ENCODE measurements at places on chromosomes 11 and 22.

DNA sequence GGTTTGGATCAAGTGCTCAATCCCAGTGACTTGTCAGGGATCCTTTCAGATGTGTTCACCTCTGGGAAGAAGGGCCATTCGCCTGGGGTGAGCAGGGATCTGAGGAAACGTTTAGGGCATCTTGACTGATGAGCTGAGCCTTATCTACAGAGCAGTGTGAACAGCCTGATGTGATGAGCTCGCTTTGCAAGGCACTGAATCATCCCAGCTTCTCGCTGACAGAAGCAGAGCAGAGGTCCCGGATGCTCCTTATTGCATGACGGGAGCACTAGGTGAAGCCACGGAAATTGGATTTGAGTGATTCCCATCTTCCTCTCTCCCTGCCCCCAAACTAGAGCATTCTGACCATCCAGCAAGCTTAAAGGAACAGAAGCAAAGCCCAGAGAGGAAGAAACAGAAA is 46.5 kb downstream of the SEZ6L start:
- DNase-seq: no peak

- DNase-seq: no peak
Measured at GRCh38 chr11:856397-856796, 13.7 kb downstream of the TSPAN4 start.

GRCh38 chr11:61145228-61146005 is 15.8 kb downstream of the VPS37C start:
- no peak for DNase-seq

DNA sequence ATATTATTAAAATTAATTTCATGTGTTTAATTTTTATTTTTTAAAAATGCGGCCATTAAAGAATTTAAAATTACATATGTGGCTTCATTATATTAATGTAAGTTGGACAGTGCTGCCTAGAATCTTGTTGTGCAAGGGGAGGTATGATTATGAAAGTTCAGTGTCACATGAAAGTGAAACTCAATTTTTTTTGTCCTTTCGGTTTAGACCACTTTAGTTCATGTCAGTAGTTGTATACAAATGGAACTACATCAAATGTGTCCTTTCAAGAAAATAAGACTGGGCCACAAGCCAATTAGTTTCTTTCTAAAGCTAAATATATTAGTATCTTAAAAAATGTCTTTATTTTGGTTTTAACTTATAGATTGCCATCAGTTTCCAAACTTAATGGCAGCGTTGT is 35.7 kb downstream of the TBCEL start:
- DNase-seq: no peak

- DNase-seq: no peak
Measured at GRCh38 chr11:62505059-62505439, 41.6 kb downstream of the AHNAK start.

DNA sequence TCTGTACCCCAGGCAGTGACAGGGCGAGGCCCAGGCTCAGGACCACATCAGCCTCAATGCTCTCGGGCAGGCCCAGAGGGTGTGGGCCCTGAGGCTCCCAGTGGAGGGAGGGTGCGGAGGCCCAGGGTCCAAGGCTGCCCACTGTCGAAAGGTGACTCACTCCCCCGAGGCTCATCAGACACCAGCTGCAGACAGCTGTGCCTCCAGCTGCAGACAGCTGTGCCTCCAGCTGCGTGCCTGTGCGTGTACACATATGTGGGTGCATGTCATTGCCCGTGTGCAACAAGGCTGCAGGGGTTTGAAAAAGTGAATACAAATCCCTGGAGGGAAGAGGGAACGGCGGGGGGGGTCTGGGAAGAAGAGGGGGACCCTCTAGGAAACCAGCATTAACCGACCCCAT is 134.3 kb downstream of the BRD1 start:
- no peak for DNase-seq

DNA sequence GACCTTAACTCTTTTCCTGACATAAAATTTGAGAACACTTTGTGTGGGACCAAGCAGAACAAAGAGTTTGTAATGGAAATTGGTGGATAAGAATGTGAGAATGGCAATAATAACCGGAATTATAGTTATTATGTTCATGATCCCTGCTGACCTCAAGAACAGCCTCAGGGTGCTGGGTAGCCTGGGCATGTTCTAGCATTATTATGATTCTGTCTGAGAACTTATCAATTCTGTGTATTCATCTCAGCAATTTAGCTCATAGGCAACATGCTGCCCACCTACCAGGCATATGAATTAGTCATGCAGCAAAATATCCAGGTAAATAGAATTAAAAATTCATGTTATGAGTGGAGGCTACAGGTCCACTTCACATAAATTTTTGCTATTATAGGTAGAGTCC is 61.9 kb downstream of the CTSC start:
- DNase-seq: no peak

DNA sequence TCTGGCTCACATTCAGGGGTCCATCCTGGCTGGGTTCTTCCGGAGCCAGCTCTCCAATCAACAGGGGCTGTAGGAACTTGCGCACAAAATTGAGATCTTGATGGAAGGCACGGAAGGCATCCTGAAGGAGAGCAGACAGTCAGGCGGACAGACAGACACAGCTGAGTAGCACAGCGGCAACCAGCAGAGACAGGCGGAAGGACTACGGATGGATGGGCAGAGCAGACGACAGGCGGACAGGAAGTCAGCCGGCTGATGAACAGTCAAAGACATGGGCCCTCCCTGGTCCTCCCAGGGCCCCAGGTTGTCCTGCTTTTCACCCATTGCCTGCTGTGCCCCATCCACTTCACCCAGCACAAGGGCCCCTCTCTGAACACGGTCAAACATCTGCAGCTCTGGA is 11.3 kb downstream of the FADS3 start:
- no peak for DNase-seq

- no peak for DNase-seq
Measured at GRCh38 chr11:1892116-1892515, 421 bp upstream of the PRR33 start.

- no peak for DNase-seq
Measured at GRCh38 chr11:8717544-8717875, 34.9 kb downstream of the RPL27A start.
